ENCODE measurements at places on chromosomes 7 and 10. TPM values are rescaled to one million over a fixed set of nuclear protein-coding genes. Genes with fewer than 3 reads are reported as not detected.

The LIPK gene
- polyA plus RNA-seq, result not detected

The GALNT17 gene
- polyA plus RNA-seq, result 1.7 TPM

The PTPRN2 gene
- polyA plus RNA-seq, result 8.0 TPM

The ADCY1 gene
- 1.2 TPM for polyA plus RNA-seq

The SORCS3 gene
- polyA plus RNA-seq, result not detected

The PRR15 gene
- polyA plus RNA-seq, result 3.3 TPM

The SLC18A2 gene
- not detected for polyA plus RNA-seq

The APBB1IP gene
- 47.6 TPM for polyA plus RNA-seq

The PPP1R3C gene
- polyA plus RNA-seq, result 9.6 TPM

The SLC16A12 gene
- polyA plus RNA-seq, result 0.13 TPM

The AEBP1 gene
- 10.2 TPM for polyA plus RNA-seq

The CPED1 gene
- polyA plus RNA-seq, result 0.92 TPM

The CLCN1 gene
- polyA plus RNA-seq, result not detected

The PRLHR gene
- not detected for polyA plus RNA-seq

The C10orf95 gene
- polyA plus RNA-seq, result 0.44 TPM

The FFAR4 gene
- 0.22 TPM for polyA plus RNA-seq

The KLLN gene
- 0.20 TPM for polyA plus RNA-seq

The DEPP1 gene
- polyA plus RNA-seq, result 190 TPM

The CALML5 gene
- not detected for polyA plus RNA-seq

The ITGB8 gene
- polyA plus RNA-seq, result 1.6 TPM

The FOXI2 gene
- polyA plus RNA-seq, result 0.10 TPM

The PCGF5 gene
- 21.0 TPM for polyA plus RNA-seq

The ENKUR gene
- not detected for polyA plus RNA-seq

The HABP2 gene
- not detected for polyA plus RNA-seq

The SEMA3E gene
- polyA plus RNA-seq, result 0.31 TPM

The PLEKHS1 gene
- polyA plus RNA-seq, result not detected

The CTAGE4 gene
- polyA plus RNA-seq, result not detected

The DPP6 gene
- not detected for polyA plus RNA-seq

The FLNC gene
- 9.3 TPM for polyA plus RNA-seq

The C7orf57 gene
- not detected for polyA plus RNA-seq

The EPHA1 gene
- polyA plus RNA-seq, result not detected

The CREB5 gene
- 26.7 TPM for polyA plus RNA-seq

The CAMK2B gene
- 0.28 TPM for polyA plus RNA-seq

The ARL3 gene
- 4.9 TPM for polyA plus RNA-seq

The CCDC172 gene
- polyA plus RNA-seq, result not detected

The MMD2 gene
- not detected for polyA plus RNA-seq

The ECD gene
- polyA plus RNA-seq, result 6.8 TPM

The NRP1 gene
- 35.8 TPM for polyA plus RNA-seq

The CNPY1 gene
- polyA plus RNA-seq, result not detected

The SDK1 gene
- polyA plus RNA-seq, result 3.3 TPM

The STAG3 gene
- polyA plus RNA-seq, result 0.99 TPM

The GPAM gene
- 1,144 TPM for polyA plus RNA-seq

The GDF2 gene
- polyA plus RNA-seq, result not detected
